Fibroblast of skin of abdomen (primary cell): ENCODE measurements at places on chromosomes 3 and 15.
A peak's percentile ranks its signal among the peaks of the same experiment; 100 is the strongest.

- DNase-seq: peak; percentile 16
These were observed 5.1 kb downstream of the ACAA1 start for GRCh38 chr3:38131621-38132369.

DNA sequence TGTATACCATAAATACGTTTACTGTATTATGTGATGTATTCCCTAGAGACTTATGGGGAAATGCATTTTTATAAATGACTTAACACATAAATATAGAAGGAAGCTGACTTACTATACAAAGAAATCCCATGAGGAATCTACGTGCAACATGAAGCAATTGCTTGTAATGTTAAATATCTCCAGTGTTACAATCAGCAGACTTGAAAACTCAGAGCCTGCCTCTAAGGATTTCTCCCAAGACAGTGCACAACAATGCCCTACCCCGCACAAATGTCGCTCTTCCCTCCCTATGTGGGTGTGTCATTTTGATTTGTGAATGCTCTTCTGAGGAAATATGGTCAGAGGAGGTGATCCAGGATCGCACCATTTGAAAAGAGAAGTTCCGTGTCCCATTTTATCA, 629.0 kb downstream of the NR2F2 start:
- no peak for DNase-seq

- peak; percentile 46 for DNase-seq
These were observed 16.9 kb upstream of the FAM3D start for GRCh38 chr3:58683466-58683865.

DNA sequence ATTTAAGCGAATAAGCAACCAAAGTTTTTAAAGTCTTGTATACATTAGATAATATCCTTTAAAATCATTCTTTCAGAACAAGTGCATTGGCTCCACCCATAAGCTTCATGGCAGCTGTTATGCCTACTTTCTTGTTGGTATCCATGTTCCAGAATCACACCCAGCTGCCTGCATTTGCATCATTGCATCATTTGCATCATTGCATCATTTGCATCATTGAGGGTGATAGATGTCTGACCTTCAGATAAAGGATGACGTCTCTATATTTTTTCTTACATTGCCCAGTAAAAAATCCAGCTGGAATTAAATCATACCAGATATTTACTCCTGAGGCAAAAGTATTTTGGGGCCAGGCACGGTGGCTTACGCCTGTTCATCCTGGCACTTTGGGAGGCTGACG, 42.3 kb downstream of the SLC12A1 start:
- DNase-seq: no peak

- peak; percentile 96 for DNase-seq
These were observed 175.7 kb downstream of the TNIK start for GRCh38 chr3:171284308-171285075.

DNA sequence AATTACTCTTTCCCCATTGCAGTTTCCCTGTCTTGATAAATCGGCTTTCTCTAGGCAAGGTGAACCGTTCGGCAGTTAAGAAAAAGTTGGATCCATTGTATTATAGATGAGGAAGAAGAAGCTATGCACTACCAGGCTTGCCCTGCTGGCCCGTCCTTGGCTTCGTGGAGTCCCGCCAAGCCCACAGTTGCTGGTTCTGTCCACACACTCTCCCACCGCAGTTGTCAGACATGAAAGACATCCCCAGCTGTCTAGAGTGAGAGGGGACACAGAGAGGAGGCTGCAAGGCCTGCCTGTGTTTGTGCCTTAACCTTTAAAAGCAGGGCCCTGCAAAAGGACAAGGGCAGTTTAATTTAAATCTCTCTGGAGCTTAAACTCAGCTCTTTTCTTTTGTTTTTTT, 47.2 kb upstream of the PLCL2 start:
- DNase-seq: no peak

DNA sequence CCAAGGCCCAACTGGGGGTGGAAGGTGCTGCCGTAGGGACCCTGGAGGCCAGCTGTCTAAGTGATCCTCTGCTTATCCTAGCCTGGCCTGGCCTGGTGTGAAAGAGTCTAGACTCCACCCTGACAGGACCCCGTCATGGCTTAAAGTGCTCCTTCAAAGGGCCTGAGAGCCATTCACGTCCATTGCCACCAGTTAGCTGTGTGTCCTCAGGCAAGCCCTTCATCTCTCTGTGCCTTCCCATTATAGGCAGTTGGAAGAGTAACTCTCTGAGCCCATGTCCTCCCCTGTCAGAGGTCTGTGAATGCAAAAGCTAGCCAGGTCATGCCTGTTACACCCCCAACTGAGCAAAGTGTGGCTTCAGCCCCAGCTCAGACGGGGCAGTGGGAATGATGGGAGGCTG, 9.1 kb upstream of the DNAH1 start:
- DNase-seq: no peak
